ENCODE measurements at places on chromosomes 4 and X. TPM values are rescaled to one million over a fixed set of nuclear protein-coding genes. Genes with fewer than 3 reads are reported as not detected.

Gene RHOXF2
- not detected for total RNA-seq

Gene PNMA3
- 0.06 TPM for total RNA-seq

Gene MAGEE2
- total RNA-seq: not detected

Gene ENPEP
- 0.50 TPM for total RNA-seq

Gene GAGE12D
- total RNA-seq: not detected

Gene MXRA5
- 0.13 TPM for total RNA-seq

Gene STK26
- total RNA-seq: 0.75 TPM

Gene TMEM271
- total RNA-seq: not detected

Gene BMPR1B
- total RNA-seq: 2.2 TPM

Gene SMPX
- 0.12 TPM for total RNA-seq

Gene RTL3
- total RNA-seq: not detected

Data from aortic smooth muscle cell (primary cell).